Psoas muscle (tissue), 8 donors: ENCODE measurements at places on chromosomes 7 and 10.

- no peaks in the 10 kb centered on the region for H3K27me3 ChIP-seq
- H3K27ac ChIP-seq = no peak overlapping the region
- peak; percentile 47 for DNase-seq
- H3K4me3 ChIP-seq = no peak overlapping the region
- H3K4me1 ChIP-seq = peaks cover 3% of the 10 kb centered on the region
These were observed 100.8 kb downstream of the EBF3 start for GRCh38 chr10:129863201-129863663.

GRCh38 chr10:815338-816090 is 116.0 kb downstream of the LARP4B start:
- no peak for DNase-seq
- H3K27ac ChIP-seq = no peak overlapping the region
- H3K4me1 ChIP-seq = peaks cover 20% of the 10 kb centered on the region
- H3K4me3 ChIP-seq = no peak overlapping the region

- peaks cover 4% of the 10 kb centered on the region for H3K27me3 ChIP-seq
- H3K27ac ChIP-seq = no peak overlapping the region
- no peaks in the 10 kb centered on the region for H3K36me3 ChIP-seq
- peak overlapping the region; percentile 46 for H3K4me3 ChIP-seq
- no peak for DNase-seq
These were observed 14.1 kb upstream of the CRCP start for GRCh38 chr7:66100408-66101050.

DNA sequence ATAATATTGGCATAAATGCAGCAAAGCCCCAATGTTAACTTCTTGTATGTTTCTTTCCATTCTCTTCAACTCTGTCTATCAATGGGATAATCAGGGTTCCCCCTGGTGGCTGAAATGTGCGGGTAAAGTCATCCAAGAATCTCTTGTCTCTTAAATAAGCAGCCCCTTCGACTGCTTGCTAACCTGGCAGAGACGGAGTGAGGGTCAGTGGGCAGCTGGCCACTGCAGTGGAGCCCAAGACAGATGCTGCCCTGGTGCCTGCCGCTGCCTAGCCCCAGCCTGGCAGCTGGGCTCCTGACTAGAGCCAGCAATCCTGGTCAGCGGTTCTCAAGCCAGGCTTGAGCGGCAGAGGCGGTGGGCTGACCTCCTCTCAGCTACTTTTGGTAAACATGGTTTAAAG is 248.9 kb downstream of the COBL start:
- no peak overlapping the region for H3K4me3 ChIP-seq
- H3K4me1 ChIP-seq = peaks cover 7% of the 10 kb centered on the region
- DNase-seq = no peak
- no peaks in the 10 kb centered on the region for H3K36me3 ChIP-seq

DNA sequence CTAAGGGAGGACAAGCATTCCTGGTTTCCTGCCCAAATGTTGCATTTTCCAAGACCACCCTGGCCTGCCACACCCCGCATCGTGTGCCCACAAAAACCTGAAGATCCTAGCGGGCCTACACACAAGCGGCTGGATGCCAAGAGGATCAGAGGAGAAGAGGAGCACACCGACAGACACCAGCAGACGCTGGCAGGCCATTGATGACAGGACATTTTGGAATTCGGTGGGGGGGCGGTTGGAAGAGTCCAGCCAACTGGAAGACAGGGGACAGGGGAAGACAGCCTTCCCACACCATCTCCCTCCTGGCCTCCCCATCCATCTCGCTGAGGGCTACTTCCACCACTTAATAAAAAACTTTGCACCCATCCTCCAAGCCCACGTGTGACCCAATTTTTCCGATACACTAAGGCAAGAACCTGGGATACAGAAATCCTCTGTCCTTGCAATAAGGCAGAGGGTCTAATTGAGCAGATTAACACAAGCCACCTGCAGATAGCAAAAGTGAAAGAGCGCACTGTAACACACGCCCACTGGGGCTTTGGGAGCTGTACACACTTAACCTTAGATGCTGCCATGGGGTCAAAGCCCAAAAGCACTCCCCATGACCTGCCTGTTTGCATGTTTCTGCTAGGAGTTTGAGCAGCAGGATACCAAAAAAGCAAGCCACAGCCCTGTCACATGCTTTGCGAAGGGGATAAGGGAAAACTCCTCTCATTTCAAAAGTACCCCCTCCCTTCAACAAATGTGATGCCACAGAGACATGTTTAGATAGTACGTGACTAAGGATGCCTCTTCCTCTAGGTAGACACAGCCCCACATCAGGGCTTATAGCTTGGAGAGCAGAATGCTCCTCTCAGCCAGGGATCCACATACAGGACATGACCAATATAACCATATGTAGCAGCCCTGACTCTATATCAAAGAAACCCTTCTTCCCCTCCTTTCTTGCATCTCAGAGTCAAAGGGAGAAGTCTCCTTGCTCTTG is 13.4 kb upstream of the SMNDC1 start:
- no peak overlapping the region for H3K27ac ChIP-seq
- no peak for DNase-seq
- H3K4me1 ChIP-seq = no peaks in the 10 kb centered on the region
- H3K36me3 ChIP-seq = no peaks in the 10 kb centered on the region
- H3K27me3 ChIP-seq = no peaks in the 10 kb centered on the region

- H3K4me1 ChIP-seq = no peaks in the 10 kb centered on the region
- DNase-seq = no peak
- H3K27me3 ChIP-seq = no peaks in the 10 kb centered on the region
- no peak overlapping the region for H3K4me3 ChIP-seq
- no peak overlapping the region for H3K27ac ChIP-seq
These were observed 129.5 kb downstream of the FGFR2 start for GRCh38 chr10:121468726-121469125.

GRCh38 chr7:64775289-64775688 is 18.9 kb upstream of the ZNF138 start:
- no peaks in the 10 kb centered on the region for H3K36me3 ChIP-seq
- H3K4me3 ChIP-seq = no peak overlapping the region
- no peaks in the 10 kb centered on the region for H3K4me1 ChIP-seq
- DNase-seq = no peak

- DNase-seq = no peak
- no peaks in the 10 kb centered on the region for H3K36me3 ChIP-seq
- H3K27me3 ChIP-seq = no peaks in the 10 kb centered on the region
- peaks cover 5% of the 10 kb centered on the region for H3K4me1 ChIP-seq
These were observed 202.4 kb upstream of the HABP2 start for GRCh38 chr10:113350311-113351040.

DNA sequence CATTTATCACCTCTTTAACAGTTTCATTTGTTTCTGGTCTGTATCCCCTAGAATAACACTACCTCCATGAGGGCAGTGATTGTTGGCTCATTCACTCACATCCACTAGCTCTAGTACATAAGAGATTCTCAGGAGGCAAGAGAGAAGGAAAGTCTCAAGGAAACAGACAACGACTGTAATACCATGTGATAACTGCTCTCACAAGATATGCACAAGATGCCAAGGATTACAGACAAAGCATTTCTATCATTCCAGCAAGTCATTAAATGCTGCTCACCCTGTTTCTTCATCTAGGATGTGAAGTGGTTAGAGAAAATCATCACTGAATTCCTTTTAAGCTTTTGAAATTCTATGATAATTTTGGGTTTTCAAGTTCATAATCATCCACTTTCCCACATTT is 115.3 kb downstream of the HIBADH start:
- H3K27ac ChIP-seq = no peak overlapping the region
- H3K4me1 ChIP-seq = no peaks in the 10 kb centered on the region
- DNase-seq = no peak
- H3K36me3 ChIP-seq = peaks cover 11% of the 10 kb centered on the region
- H3K4me3 ChIP-seq = no peak overlapping the region

GRCh38 chr7:142138996-142139395 is 27.5 kb downstream of the MGAM2 start:
- H3K36me3 ChIP-seq = no peaks in the 10 kb centered on the region
- H3K27ac ChIP-seq = no peak overlapping the region
- H3K4me1 ChIP-seq = no peaks in the 10 kb centered on the region
- DNase-seq = no peak
- no peak overlapping the region for H3K4me3 ChIP-seq
- no peaks in the 10 kb centered on the region for H3K27me3 ChIP-seq

DNA sequence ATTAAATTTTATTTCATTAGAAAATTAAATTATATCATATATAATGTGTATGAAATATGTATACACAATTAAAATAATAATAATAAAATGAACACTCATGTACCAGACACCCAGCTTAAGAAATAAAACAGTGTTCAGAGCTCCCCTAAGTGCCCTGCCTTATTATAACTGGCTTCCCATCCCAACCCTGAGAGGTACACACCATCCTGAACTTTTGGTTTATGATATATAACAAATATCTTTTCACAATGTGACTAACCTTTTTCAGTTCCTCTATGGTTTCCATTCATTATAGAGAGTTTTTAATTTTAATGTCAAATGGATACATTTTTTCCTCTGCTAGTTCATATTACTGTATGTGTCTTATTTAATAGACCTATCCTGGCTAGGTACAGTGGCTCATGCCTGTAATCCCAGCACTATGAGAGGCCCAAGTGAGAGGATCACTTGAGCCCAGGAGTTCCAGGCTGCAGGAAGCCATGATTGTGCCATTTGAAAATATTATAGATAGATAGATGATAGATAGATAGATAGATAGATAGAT is 24.0 kb upstream of the STEAP2 start:
- no peak overlapping the region for H3K27ac ChIP-seq
- no peak overlapping the region for H3K4me3 ChIP-seq
- no peaks in the 10 kb centered on the region for H3K36me3 ChIP-seq
- no peaks in the 10 kb centered on the region for H3K27me3 ChIP-seq
- H3K4me1 ChIP-seq = no peaks in the 10 kb centered on the region
- no peak for DNase-seq

DNA sequence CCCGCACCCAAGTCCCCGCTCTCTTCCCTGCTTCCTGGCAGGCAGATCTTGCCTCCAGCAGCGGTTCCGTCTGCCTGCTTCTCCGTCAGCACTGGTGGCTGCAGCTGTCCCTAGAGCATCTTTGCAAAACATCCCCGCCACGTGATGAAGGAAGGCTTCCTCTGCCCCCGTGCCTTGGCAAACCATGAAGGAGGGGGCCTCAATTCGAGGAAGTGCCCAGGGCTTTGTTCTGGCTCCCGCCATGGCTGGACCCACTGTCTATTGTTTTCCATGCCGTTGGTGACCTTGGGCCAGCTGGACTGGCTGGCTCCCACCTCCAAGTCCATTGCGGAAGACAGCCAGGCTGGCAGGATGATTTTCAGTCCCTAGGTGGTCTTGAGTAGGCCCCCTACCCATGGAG is 13.2 kb upstream of the AQP1 start:
- no peaks in the 10 kb centered on the region for H3K36me3 ChIP-seq
- no peak overlapping the region for H3K27ac ChIP-seq
- no peak for DNase-seq
- peaks cover 9% of the 10 kb centered on the region for H3K4me1 ChIP-seq
- H3K4me3 ChIP-seq = no peak overlapping the region

DNA sequence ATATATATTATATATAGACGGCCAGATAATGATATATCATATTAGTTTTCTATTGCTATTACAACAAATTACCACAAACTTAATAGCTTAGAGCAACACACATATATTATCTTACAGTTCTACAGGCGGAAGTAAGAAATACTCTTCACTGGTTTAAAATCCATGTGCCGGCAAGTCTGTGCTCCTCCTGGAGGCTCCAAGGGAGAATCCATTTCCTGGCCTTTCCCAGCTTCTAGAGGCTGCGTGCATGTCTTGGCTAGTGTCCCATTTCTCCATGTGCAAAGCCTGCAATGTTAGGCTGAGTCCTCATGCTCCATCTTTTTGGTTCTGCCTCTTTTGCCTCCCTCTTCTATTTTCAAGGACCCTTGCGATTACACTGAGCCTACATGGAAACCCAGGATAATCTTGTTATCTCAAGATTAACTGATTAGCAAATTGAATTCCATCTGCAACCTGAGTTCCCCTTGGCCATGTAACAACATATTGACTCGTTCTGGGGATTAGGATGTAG is 23.9 kb upstream of the PNLIPRP3 start:
- no peaks in the 10 kb centered on the region for H3K4me1 ChIP-seq
- DNase-seq = no peak
- no peak overlapping the region for H3K4me3 ChIP-seq
- no peaks in the 10 kb centered on the region for H3K27me3 ChIP-seq

- no peaks in the 10 kb centered on the region for H3K27me3 ChIP-seq
- no peaks in the 10 kb centered on the region for H3K36me3 ChIP-seq
- no peaks in the 10 kb centered on the region for H3K4me1 ChIP-seq
- no peak for DNase-seq
These were observed 44.9 kb downstream of the BEND7 start for GRCh38 chr10:13483951-13484350.

- no peaks in the 10 kb centered on the region for H3K36me3 ChIP-seq
- no peak overlapping the region for H3K4me3 ChIP-seq
- H3K4me1 ChIP-seq = no peaks in the 10 kb centered on the region
These were observed 15.4 kb downstream of the TAS2R41 start for GRCh38 chr7:143492799-143493739.

DNA sequence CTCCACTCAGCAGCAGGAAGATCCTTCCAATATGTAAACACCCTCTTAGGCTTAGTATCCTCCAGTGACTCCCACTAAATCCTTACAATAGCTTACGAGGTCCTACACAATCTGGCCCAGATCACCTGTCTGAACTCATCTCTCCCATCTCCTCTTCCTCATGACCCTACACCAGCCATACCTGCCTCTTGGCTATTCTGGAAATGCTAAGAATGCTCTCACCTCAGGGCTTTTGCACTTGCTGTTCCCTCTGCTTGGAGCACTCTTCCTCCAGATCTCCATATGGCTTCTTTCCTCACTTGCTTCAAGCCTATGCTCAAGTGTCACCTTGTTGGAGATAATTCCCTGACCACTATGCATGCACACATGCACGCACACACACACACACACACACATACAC is 50.8 kb upstream of the FRMD4A start:
- no peak for DNase-seq
- no peak overlapping the region for H3K4me3 ChIP-seq
- H3K4me1 ChIP-seq = no peaks in the 10 kb centered on the region
- no peaks in the 10 kb centered on the region for H3K36me3 ChIP-seq
- H3K27me3 ChIP-seq = peaks cover 4% of the 10 kb centered on the region

- peak overlapping the region; percentile 70 for H3K27ac ChIP-seq
- H3K36me3 ChIP-seq = no peaks in the 10 kb centered on the region
- no peak for DNase-seq
These were observed 18.6 kb downstream of the OCM2 start for GRCh38 chr7:97971120-97971989.

- no peak overlapping the region for H3K4me3 ChIP-seq
- no peak overlapping the region for H3K27ac ChIP-seq
- peaks cover 2% of the 10 kb centered on the region for H3K4me1 ChIP-seq
- no peak for DNase-seq
These were observed 16.0 kb upstream of the VOPP1 start for GRCh38 chr7:55588379-55588699.

GRCh38 chr10:13231808-13232207 is 2.4 kb downstream of the UCMA start:
- H3K4me1 ChIP-seq = no peaks in the 10 kb centered on the region
- H3K4me3 ChIP-seq = no peak overlapping the region
- no peaks in the 10 kb centered on the region for H3K36me3 ChIP-seq
- DNase-seq = no peak

- DNase-seq = no peak
- no peaks in the 10 kb centered on the region for H3K36me3 ChIP-seq
- no peak overlapping the region for H3K27ac ChIP-seq
- H3K4me1 ChIP-seq = no peaks in the 10 kb centered on the region
- no peaks in the 10 kb centered on the region for H3K27me3 ChIP-seq
- no peak overlapping the region for H3K4me3 ChIP-seq
These were observed 393.6 kb downstream of the CNTNAP2 start for GRCh38 chr7:146510088-146510680.
